ENCODE measurements at places on chromosomes 7 and 10.

DNA sequence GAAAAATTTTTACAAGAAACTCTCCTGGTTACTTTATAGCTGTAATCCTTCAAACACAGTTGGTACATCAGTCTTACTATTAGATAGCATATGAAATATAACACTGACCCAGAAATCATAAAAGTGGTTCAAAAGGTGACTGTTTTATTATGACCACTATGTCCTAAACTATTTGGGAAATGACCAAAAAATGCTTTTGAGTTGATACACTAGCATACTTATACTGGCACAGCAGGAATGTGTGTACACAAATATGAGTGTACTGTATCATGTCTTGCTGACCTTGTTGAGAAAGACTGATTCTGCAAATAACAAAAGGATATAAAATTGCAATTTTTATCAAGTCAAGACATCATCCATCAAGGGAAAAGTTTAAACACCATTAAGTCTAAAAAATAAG lies 24.3 kb downstream of the CSTF2T start:
- no peak for DNase-seq

GRCh38 chr7:97271619-97272018 lies 154.1 kb downstream of the SDHAF3 start:
- no peak for DNase-seq

- no peak for DNase-seq
Observed at GRCh38 chr7:26227987-26228386, 26.4 kb downstream of the CBX3 start.

DNA sequence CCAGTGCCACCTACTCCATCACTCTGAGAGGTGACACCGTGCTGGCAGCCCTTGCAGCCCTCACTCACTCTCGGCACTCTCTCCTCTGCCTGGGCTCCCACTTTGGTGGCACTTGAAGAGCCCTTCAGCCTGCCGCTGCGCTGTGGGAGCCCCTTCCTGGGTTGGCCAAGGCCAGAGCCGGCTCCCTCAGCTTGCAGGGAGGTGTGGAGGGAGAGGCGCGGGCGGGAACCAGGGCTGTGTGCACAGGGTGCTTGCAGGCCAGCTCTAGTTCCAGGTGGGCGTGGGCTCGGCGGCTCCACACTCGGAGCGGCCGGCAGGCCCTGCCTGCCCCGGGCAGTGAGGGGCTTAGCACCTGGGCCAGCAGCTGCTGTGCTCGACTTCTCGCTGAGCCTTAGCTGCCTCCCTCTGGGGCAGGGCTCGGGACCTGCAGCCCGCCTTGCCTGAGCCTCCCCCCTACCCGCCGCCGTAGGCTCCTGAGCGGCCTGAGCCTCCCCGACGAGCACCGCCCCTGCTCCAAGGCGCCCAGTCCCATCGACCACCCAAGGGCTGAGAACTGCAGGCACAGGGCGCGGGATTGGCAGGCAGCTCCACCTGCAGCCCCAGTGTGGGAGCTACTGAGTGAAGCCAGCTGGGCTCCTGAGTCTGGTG lies 48.7 kb upstream of the SLC35G1 start:
- DNase-seq, result no peak

DNA sequence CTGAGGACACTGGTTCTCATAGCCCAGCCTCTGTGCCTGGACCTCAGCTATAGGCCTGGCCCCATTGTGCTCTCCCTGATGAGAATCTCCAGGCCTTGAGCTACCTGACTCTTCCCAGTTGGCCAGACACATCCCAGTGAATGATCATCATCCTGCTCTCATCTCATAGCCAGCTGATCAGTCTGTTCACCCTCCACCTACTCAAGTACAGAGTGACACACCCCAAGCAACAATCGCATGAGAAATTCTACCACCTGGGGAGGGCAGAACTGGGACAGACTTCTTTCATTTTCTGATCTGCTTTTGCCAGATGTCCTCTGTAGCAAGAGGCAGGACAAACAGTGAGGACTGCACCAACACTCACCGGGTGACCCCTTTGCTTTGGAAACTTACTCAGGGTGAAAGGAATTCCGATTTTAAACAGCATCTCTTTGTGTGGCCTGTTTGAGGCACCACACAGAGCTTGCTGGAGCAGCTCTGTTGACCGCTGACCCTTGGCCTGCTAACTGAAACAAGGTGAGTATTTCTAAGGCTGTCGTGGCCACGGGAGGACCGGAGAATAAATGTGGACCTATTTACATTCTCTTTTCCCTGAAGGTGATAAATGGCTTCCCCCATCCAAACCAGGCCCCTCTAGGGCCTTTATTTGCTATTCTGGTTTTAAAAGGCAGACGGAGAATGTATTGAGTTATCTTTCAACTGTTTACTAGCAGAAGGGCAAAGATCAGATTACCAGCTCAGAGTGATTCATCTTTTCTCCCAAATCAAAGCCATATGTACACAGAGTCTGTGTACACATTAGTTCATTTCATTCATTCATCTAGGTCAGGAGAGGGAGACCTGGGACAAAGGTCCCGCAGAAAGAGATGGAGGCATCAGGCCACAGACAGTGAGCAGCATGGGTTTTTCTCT lies 181.4 kb upstream of the TNS3 start:
- no peak for DNase-seq

- DNase-seq, result no peak
Observed at GRCh38 chr7:55085511-55086412, 66.9 kb downstream of the EGFR start.

DNA sequence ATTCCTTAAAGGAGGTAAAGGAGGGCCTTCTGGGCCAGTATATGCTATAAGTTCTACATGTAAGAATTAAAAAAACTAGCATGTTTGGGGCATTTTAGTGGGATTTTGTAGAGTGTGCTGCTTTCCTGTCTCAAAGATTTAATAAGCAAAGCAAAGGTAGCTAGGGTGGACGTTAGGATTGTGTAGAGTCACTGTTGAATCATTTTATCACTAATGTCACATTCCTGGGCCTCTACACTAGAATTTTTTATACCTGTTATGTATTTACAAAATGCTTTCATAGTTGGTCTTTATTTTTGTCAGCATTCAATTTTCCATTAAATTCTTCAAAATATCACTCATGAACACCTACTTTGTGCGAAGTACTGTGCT lies 139.4 kb upstream of the PHYHIPL start:
- DNase-seq, result no peak

DNA sequence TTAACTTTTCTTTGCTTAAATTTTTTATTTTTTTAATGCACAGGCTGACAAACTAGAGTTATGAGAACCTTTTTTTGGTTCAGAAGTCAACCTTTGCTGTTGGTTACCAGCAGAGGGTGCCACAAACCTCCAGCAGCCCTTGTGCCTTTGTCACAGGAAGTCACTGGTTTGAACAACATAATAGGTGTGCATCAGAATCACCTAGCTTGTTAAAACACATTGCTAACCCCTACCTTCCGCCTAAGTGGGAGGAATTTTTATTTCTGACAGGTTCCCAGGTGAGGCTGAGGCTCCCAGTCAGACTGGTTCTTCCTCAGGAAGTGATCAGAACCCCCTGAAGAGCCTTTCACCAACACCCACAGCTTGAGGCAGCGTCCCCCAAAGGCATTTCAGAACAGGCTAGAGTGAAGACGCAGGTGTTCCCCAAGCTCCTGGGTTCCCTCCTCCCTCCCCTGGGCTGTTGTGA lies 22.6 kb upstream of the VDAC2 start:
- DNase-seq, result no peak

- DNase-seq, result no peak
Observed at GRCh38 chr7:66640802-66641525, 12.3 kb downstream of the KCTD7 start.

GRCh38 chr7:2515424-2516193 lies 4.0 kb upstream of the LFNG start:
- no peak for DNase-seq

- DNase-seq, result no peak
Observed at GRCh38 chr10:47152861-47153349, 147.1 kb upstream of the GDF10 start.

- no peak for DNase-seq
Observed at GRCh38 chr10:97763411-97763810, 8.4 kb downstream of the SFRP5 start.

DNA sequence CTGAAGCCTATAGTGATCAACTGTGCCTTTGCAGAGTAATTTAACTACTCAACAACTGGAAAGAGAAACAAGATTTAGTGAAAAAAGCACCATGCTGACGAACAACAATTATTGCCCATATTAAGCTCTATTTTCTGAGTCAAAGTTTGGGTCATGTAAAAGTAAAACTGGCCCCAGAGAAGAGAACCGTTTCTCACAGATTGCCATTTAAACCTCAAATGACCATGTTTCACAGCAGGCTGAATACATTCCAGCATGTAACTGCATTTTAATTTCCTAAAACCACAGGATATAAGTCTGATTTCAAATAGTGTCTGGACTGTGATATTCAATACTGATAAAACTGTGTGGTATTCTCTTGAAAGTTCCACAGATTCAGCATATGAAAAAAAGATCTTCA lies 140.7 kb downstream of the ATE1 start:
- no peak for DNase-seq

DNA sequence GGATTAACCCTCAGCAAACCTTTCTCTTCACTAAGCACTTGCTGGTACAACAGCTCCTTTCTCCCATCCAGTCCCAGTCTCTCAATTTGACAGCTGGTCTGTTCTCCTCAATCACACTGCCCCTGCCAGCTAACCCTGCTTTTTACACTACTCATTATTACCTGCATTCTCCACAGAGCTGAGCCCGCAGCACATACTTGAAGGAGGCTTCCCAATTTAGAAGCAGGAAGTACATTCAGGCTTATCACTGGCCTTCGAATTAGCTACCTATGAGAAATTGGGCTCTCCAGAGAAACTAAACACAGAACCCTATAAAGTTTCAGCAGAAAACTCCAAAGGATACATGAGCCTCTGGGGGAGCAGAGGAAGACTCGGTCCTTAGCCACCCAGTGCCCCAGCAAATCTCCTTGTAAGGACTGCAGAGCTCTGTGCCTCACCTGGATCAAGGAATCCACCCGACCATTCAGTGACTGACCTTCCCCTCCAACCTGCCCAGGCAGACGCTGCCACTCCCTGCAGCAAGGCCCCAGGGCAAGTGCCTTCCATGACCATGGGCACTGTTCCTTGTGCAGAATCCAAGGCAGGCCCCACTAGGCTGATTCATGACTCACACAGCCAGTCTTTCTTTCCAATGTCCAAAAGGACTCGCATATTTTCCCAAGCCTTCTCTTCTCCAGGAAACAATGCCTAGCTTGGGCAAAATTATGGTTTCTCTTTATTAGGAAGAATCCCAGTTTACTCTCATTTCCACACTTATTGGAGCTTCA lies 68.0 kb downstream of the VOPP1 start:
- DNase-seq, result no peak

DNA sequence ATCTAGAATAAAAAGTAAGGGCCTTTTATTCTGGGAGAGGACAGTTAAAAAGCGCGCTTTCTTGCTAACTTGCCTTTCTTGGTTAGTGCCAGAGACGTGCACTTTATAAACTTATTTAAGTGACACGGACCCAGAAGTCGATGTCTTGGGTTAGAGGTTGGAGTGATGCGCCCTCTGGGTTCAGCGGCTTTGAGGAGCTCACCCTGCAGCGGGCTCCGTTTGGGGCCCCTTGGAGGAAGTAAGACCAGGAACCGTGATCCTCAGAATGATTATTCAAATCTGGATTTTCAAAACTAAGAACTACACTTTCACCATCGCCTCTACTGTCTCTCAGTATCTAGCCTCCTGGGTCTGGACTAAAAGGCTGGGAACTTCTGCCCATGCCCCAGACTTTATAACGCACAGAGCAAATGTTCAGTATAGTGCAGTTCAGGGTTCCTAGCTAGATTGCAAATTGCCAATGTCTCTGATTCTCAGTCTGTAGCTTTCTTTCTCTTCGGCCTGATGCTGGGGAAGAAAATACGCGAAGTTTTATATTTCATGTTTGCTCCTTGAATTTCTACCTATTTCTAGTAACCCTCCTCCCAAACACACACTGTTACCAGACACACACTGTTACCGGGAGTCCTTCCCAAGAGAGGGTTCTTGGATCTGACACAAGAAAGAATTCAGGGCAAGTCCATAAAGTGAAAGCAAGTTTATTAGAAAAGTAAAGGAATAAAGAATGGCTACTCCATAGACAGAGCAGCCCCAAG lies 18.6 kb upstream of the SMO start:
- DNase-seq, result no peak

DNA sequence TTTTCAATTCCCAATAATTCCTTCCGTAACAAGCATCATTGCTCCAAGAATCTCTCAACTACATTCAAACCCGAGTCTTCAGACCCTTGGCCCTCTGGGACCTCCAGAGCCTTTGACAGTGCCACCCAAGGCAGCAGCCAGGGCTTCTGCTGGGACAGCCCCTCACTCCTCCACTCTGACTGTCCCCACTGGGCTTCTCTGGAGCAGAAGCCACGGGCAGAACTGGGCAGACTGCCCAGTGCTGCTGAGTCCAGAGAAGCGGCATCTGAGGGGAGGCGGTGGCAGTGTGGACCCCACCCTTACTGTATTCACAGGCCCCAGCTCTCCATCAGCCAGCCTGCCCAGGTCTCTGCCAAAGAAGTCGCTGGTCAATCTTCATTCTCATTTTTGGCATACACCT lies 8.8 kb downstream of the CYREN start:
- no peak for DNase-seq

DNA sequence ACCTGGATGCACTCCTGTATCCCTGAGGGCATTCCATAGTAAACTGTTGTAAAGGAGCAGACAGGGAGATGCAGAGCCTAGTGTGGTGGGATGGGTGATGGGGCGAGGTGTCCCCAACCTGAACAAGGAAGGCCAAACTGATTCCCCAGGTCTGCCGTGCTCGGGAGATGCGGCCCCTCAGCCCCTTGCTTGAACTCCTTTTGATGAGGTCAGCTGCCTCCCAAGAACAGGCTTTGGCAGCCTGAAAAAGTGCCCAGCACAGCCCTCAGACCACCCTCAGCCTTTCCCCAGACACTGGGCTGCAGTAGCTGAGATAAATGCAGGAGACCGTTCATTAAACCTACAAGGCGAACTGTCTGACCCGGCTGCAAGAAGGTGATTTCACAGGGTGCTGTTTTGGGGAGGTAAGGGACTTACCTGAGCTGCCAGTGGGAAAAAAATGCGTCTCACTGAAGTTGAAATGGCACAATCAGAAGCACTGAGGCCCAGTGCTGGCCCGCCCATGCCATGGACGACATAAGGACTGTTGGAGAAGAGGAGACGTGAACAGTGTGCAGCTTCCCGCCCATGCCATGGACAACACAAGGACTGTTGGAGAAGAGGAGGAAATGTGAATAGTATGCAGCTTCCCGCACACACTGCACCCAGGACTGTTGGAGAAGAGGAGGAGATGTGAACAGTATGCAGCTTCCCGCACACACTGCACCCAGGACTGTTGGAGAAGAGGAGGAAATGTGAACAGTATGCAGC lies 148.4 kb upstream of the FAM20C start:
- DNase-seq, result no peak

DNA sequence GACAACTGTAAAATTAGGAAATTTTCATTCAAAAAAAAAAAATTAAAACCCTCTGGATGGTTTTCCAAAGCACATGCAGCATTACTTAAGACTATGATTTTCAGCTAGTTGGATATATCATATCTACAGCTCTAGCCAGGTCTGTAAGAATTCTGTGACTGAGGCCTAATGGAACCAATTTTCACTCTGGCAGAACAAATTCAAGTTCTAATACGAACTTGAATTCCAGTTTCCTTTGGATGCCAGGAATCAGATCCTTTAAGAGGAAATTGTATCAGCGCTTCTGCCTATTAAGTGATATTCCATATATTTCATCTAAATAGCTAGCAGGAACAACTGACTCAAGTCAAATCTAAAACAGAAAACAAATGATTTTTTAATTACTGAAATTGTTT lies 34.8 kb downstream of the SKIDA1 start:
- no peak for DNase-seq

Data from NCI-H1436 treated with DMSO at 0.1 percent for 48 hours (cell line).